ENCODE measurements at places on chromosomes 6 and 20. TPM values are rescaled to one million over a fixed set of nuclear protein-coding genes. Genes with fewer than 3 reads are reported as not detected.

DNA sequence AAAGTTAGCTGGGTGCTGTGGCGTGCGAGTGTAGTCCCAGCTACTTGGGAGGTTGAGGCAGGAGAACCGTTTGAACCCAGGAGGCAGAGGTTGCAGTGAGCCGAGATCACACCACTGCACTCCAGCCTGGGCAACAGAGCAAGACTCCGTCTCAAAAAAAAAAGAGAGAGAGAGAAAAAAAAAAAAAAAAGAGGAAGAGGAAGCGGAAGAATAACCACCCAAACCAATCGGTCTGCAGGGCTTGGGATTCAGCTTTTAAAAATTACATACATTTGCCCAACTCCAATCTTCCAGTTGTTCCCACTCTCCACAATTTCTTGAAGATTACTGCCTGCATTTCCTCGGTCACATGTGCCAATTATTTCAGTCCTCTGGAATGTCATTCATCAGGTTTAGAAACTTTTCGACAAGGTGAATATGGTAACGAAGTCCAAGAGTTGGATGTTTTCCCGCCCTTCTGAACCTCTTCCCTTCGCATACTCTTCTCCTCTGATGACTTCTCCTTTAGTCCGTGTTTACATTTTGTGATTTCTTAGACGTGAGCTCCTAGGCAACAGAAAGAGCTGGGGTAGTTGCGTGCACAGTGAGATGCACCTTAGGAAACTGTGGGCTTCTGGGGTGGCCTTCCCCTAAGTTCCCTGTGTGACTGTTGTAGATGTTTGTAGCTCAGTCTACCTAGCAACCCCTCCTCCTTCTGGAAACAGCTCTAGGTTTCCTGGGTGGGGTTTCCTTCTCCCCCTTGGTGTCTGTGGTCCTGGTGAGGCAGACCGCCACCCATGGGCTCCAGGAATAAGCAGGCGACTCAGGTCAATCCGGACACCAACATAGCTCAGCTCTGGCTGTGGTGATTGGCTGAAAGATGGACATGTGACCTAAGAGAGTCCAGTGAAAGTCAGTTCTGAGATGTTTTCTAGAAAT, 63.0 kb upstream of the NCOA3 start:
- DNase-seq: no peak

- no peak for DNase-seq
Measured at GRCh38 chr6:118668761-118669385, 17.5 kb upstream of the CEP85L start.

DNA sequence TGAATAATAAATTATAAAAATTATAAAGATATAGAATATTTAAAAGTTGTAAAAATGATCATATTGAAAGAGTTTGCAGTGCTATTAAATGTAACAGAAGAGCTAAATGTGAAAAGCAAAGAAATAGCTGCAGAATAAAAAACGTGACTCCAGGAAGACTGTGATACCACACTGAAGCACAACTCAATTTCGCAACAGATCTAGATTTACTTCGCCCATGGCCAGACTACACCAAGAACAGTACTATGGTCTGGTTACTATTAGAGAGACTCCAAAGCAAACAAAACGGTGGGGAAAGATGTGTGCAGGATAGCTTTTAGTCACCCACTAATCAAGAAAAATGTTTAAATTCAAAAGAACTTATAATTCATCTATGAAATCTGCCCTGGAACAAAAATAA, 1.9 kb downstream of the CHD6 start:
- no peak for DNase-seq

DNA sequence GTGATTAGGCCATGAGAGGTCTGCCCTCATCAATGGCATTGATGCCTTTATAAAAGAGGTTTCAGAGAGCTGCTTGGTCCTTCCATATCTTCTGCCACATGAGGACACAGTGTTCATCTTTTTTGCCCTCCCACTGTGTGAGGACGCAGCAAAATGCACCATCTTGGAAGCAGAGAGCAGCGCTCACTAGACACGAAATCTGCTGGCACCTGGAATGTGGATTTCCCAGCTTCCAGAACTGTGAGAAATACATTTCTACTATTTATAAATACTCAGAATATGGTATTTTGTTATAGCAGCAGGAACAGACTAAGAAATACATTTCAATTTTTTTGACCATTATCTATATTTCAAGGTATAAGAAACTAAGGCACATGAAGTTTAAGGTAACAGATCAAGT, 24.9 kb downstream of the SLC35F1 start:
- no peak for DNase-seq

GRCh38 chr6:73857341-73857890, 161.4 kb downstream of the CD109 start:
- DNase-seq: no peak

DNA sequence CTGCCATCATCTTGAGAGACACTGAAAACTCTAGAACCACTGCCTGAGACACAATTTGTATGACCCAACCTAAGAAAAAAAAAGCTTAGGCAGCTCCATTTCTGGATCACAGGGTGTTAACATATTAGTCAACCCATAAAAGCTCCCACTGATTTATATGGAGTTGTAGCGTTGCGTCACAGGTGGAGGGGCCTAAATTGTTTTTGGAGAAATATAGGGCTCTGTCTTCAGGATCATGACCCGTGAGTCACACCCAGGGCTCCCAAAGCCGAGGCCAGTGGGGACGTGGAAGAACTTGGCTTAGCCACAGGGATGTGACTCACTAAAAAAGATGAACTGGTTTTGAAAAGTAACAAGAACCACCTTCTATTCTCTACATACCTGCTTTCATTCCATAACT, 116.5 kb upstream of the BMP2 start:
- no peak for DNase-seq

DNA sequence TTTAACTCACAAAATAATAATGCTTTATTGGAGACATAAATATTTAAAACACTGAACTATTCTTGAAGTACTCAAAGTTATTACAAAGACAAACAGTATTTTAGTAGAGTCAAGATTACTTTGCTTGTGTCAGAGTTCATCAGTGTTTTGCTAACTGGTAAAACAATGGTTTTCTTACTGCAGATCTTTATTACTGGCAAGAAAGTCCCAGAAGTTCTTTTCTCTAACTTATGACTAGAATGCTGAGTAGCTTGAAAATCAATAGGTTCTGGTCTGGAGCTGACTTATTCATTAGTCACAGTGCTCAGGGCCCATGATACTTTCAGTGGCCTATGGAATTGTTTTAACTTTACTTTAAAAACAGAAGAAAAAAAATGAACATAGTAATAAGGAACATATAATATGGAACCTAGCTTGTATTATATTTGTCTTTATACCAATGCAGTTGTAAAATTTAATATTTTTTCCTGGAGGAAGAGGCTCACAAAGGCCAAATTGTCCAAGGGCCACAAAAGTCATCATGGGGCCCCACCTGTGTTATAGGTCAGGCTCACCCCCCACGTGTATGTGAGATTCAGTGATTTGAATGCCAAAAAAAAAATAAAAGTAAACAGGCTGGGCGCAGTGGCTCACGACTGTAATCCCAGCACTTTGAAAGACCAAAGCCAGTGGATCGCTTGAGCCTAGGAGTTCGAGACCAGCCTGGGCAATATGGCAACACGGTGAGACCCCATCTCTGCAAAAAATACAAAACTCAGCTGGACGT, 53.3 kb downstream of the PLEKHG1 start:
- DNase-seq: no peak

DNA sequence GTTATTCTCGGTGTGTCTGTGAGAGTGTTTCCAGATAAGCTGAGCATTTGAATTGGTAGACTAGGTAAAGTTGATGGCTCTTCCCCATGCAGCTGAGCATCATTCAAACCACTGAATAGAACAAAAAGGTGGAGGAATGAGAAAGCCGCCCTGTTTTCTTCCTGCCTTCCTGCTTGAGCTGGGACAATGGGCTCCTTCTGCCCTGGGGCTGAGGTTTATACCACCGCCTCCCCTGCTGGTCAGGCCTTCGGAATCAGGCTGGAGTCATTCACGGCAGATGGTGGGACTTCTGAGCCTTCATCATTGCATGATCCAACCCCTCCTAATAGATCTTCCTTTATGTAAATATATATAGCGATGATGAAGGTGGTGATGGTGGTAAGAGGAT, 124.9 kb downstream of the ANKRD60 start:
- no peak for DNase-seq

DNA sequence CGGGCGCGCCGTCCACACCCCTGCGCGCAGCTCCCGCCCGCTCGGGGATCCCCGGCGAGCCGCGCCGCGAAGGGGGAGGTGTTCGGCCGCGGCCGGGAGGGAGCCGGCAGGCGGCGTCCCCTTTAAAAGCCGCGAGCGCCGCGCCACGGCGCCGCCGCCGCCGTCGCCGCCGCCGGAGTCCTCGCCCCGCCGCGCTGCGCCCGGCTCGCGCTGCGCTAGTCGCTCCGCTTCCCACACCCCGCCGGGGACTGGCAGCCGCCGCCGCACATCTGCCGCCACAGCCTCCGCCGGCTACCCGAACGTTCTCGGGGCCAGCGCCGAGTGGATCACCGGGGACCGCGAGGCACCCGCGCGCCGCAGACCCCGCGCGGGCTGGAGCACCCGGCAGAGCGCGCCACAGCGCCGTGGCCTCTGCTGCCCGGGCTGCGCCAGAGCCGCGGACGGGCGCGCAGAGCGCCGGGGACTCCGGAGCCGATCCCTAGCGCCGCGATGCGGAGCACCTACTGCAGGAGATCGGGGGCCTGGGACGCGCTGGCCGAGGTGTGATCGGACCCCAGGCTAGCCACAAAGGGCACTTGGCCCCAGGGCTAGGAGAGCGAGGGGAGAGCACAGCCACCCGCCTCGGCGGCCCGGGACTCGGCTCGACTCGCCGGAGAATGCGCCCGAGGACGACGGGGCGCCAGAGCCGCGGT, at the start of gene BMP2:
TSS of gene BMP2 (plus strand) at position 151 of the 692 bp plus-strand sequence. CDS start 2,441 bp downstream, outside the sequence.
- DNase-seq: no peak

DNA sequence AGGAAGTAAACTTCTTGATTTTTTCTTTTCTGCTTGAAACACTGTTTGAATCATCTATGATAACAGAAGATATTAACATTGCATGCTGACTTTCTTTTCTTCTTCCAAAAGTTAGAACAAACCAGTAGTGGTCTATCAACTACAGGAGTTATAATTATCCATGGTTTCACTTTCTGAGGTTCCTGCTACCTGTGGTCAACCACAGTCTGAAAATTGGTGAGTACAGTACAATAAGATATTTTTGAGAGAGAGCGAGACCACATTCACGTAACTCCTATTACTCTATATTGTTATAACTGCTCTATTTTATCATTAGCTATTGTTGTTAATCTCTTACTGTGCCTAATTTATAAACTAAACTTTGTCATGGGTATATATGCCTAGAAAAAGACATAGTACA, 86.1 kb downstream of the MAP7 start:
- no peak for DNase-seq

- no peak for DNase-seq
Measured at GRCh38 chr6:3247255-3248146, 11.2 kb upstream of the PSMG4 start.

DNA sequence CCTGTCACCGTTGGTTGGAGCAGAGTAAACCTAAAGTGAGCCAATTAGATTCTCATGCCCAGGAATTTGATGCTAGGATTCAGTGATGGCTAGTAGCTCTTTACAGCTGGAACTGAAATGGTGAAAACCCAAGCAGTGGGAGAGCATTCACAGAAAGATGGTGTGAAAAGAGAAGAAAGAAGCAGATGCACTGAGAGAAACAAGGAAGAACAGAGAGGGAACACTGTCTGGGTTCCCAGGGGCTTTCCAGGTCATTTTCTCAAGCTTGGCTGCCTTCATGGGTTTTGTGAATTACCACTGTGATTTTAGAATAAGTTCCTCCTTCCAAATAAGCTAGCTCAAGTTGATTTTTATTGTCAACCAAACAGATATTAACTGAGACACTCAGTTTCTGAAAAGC, 104.1 kb upstream of the AKIRIN2 start:
- DNase-seq: no peak

- no peak for DNase-seq
Measured at GRCh38 chr20:56278196-56278595, 29.7 kb downstream of the MC3R start.

GRCh38 chr6:147207351-147207750, 3.1 kb downstream of the STXBP5 start:
- DNase-seq: no peak

DNA sequence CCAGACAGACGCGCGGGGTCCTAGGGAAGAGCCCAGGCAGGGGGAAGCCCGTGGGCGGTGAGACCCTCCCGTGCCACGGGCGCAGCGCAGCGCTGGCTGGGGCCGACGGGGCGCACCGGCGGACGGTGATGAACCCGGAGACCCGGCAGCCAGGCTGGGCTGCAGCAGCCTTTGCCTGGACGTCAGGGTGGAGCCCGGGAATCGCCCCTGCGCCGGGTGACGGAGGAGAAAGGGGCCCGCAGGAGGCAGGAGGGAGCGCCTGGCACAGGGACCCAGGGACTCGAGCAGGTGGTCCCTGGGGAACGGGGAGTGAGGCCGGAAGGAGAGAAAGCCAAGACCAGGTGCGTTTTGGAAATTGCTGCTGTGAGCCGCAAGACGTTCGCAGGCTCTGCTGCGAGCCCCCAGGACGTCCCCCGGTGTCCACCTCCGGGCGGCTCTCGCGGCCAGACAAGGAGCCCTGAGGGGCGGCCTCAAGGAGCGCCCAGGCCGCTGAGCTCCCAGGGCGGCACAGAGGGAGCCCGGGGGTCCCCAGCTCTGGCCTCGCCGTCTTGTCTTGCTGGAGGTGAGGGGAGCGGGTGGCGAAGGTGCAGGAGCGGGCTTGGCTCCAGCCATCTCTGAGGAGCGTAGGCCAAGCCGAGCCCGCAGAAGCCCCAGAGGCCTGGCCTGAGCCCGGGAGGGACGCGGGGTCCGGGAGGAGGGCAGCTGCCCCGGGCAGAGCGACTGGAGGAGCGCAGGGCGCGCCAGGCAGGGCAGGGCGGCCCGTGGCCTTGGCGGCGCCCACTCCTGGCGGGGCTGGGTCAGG, 191.2 kb upstream of the PDE10A start:
- DNase-seq: no peak

DNA sequence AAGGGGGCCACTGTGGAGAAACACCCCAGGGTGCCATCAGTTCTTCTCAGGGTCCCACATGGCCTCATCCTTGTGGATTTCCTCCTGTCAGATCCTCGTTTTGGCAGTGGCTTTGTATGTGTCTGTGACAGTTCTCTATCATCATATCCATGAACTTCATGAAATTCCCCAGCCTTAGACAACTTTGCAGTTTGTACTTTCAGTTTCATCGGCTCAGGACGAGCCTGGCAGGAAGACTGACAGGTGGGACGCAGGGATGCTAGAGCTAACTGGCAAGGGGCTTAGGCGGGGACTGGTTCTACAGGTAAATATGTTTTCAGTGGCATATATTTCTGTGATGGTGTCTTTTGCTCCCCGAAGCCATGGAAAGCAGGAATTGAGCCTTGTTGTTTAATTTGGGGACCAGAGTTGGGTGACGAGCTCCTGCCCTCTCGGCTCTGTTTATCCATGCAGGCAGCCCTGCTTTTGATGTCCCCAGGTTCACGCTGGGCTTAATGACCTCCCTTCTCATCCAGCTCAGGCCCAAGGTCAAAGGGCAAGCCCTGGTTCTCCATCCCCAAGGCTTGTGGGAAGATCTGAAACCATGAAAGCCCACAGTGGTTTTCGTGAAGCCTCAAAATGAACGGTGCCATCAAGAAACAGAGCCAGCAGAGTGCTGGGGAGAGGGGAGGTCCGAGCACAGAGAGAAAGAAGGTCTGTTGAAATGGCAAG, 11.2 kb downstream of the SDCBP2 start:
- no peak for DNase-seq

C4B gene
- 2.2 TPM for total RNA-seq

IL20RA gene
- total RNA-seq: not detected

CDS2 gene
- total RNA-seq: 55.3 TPM

NCOA5 gene
- total RNA-seq: 34.9 TPM

RAET1L gene
- total RNA-seq: not detected

SLC22A2 gene
- not detected for total RNA-seq

SRF gene
- total RNA-seq: 57.4 TPM
